ENCODE measurements at places on chromosomes 11 and 22.

DNA sequence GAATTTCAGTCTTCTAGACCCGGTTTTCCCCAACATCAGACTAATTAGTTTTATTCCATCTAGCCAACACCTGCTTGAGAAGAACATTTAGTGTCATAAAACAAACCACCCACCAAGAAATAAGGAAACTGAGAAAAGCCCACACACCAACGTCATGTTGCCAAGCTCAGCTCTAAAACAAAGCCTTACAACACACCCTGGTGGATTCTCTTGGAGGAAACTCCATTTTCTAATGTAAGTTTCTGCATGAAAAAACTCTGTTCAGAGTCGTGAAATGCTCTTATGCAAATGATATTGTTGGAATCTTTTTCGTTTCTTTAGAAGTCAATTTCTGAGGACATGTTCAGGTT, 105.0 kb upstream of the RAG2 start:
- DNase-seq = no peak

- no peak for DNase-seq
Observed at GRCh38 chr11:3781423-3781822, 15.9 kb downstream of the NUP98 start.

- DNase-seq = no peak
Observed at GRCh38 chr11:82791779-82792178, 58.1 kb upstream of the FAM181B start.

DNA sequence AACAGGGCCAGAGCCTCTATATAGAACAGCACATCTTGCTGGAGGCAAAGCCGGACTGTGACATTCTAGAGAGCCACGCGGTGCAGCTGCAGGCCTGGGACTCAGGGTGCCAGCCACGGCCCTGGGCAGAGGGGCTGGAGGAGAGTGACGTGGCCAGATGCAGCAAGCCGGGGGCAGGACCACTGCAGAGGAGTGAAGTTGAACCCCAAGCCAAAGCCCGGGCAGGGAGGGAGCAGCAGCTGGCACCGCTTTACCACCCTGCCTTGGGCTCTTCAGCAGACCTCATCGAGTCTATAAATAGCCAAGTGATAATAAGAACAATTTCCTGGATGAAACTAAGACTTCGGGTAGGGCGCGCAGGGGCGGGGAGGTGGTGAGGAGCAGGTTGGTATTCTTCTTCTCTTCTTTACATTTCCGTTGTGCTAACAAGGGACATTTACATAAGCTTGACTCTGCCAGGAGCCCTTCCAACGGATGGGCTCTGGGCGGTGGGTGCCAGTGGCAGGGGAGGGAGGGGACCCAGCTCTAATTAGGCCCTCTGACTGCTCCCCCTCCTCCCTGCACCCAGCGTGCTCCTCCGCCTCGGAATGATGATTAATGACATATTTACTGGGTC, 110.2 kb downstream of the ST3GAL4 start:
- no peak for DNase-seq

DNA sequence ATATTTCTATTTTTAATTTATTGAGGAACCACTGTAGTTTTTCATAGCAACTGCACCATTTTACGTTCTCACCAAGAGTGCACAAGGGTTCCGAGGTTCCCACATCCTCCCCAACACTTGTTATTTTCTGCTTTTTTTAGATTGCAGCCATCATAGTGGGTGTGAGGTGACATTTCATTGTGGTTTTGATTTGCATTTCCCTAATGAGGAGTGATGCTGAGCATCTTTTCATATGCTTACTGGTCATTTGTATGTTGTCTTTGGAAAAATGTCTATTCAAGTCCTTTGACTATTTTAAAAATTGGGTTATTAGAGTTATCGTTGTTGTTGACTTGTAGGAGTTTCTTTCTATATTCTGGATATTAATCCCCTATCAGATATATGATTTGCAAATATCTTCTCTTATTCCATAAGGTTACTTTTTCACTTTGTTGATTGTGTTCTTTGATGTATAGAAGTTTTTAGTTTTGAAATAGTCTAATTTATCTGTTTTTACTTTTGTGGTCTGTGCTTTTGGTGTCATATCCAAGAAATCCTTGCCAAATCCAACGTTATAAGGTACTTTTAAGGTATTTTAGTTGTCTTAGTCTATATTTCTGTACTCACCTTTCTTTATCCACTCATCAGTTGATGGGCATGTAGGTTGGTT, 9.0 kb downstream of the NEAT1 start:
- DNase-seq = peak; percentile 90

- no peak for DNase-seq
Observed at GRCh38 chr11:19938169-19938856, 222.0 kb downstream of the DBX1 start.

- no peak for DNase-seq
Observed at GRCh38 chr22:44389181-44389580, 76.4 kb upstream of the SHISAL1 start.

DNA sequence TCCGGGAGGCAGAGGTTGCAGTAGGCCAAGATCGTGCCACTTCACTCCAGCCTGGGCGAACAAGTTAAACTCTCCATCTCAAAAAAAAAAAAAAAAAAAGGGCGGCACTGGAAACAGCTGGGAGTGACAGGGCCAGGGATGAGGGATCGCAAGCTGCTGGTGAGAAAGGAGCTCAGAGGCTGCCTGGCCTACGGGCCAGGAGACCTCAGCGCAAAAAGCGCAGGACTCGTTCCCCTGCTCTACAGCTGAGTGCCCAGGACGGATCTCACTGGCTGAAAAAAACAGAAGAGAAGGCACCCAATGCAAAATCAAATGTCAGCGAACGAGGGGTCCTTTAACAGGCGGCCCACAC, 650 bp upstream of the NUP50 start:
- DNase-seq = no peak

- no peak for DNase-seq
Observed at GRCh38 chr11:69127081-69127850, 28.5 kb upstream of the SMIM38 start.

DNA sequence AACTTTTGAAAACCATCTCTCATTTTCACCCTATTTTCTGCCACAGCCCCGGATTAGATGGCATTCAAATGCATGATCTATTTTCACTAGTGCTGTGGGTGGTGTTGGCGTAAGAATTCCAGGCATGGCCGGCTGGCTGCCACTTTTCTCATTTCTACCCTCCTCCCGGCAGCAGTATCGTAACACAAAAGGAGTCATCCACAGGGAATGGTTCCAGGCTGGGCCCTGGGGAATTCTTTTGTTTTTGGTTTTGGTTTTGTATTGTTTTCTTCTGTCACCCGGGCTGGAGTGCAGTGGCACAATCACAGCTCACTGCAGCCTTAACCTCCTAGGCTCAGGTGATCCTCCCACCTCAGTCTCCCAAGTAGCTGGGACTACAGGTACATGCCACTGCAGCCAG, 13.8 kb downstream of the JAML start:
- DNase-seq = no peak

DNA sequence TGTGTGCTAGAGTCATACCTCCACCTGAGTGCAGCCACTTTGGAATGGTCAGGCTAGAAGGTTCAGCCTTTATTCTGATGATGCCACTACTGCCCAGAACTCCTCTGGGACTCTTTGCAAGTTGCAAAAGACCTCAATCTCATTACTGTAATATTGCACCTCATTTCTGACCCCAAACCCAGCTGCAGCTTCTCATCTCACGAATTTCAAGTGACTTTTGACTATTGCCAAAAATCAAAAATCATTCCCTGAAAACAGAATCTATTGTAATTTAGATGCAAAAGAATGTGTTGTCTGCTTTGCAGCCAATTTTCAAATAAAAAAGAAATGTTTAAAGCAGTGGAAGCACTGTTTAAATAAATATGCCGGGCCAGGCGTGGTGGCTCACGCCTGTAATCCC, 25.2 kb downstream of the GVQW3 start:
- DNase-seq = no peak

- no peak for DNase-seq
Observed at GRCh38 chr11:117647872-117648271, 149.1 kb downstream of the DSCAML1 start.

DNA sequence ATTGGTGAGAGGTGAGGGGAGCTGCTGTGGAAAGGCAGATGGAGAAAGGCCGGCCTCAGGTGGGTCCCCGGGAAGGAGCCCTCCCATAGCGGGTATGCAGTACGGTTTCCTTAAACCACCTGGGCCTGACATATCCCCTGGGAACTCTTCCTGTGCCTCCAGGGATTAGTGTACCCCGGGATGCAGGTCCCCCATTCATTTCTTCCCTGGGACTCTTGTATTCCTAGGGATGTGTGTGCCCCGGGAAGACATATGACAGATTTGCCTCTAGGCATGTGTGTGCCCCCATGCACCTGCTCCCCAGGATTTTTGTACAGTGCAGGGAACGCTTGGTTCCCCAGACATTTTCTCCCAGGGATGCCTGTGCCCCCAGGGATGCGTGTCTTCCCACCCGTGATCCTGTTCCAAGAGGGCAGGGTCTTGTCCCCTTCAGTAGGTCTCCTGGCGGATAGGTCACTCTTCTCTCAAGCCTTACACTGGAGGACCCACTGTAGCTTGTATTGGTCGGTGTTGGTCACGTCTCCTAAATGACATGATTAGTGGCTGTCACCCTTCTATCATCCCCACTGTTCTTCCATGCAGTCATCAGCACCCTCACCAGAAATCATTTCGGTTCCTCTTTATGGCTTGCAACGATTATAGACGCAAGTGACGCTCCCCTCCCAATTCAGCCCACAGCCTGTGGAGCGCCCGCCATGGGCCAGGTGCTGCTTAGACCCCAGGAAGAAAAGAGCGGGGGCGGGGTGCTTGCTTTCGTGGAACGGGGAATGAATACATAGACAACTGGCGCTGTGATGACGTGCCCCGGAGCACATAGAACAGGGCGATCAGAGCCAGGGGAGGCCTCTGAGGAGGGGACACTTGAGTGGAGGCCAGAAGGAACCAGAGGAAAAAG, 1.3 kb downstream of the PARVB start:
- DNase-seq = no peak

GRCh38 chr11:111460340-111460739, 51.8 kb downstream of the BTG4 start:
- no peak for DNase-seq

- DNase-seq = no peak
Observed at GRCh38 chr11:119397740-119398139, 16.2 kb upstream of the USP2 start.

- no peak for DNase-seq
Observed at GRCh38 chr11:103648670-103649400, 387.6 kb upstream of the DDI1 start.

DNA sequence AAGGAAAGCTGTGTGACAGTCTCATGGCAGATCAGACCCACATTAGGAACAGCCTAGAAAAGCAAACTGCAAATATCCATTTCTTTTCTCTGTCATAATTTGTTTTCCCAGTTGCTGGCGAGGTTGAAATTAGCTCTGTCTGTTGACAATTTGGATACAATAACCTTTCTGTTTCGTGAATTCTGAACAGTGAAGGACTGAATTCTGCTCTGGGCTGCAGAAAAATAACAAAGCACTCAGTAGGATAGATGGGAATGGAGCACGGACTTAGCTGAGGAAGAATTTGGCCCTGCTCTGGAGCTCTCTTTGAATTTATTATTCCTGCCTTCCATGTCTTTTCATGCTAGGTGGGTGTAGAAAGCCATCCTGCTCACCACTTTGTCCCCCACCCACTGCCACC, 140.3 kb downstream of the RRAS2 start:
- no peak for DNase-seq

- no peak for DNase-seq
Observed at GRCh38 chr11:7522121-7522520, 8.3 kb downstream of the PPFIBP2 start.

DNA sequence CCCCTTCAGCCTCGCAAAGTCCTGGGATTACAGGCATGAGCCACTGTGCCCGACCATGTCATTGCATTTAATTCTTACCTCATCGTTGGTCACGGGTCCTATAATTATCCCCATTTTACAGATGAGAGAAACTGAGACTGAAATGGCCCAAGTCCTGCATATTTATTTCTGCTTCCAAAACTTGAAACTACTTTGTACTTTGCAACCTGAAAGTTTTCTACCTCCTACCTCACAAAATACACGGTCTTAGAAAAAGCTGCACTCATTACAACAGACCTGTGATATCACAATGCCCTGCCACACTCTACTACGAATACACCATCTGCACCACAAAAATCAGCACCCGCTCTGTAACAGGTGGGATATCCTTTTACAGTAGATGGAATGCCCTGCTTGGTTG, 189.1 kb downstream of the ADAMTS15 start:
- no peak for DNase-seq

GRCh38 chr22:48858121-48858520, 969.6 kb downstream of the BRD1 start:
- DNase-seq = no peak

DNA sequence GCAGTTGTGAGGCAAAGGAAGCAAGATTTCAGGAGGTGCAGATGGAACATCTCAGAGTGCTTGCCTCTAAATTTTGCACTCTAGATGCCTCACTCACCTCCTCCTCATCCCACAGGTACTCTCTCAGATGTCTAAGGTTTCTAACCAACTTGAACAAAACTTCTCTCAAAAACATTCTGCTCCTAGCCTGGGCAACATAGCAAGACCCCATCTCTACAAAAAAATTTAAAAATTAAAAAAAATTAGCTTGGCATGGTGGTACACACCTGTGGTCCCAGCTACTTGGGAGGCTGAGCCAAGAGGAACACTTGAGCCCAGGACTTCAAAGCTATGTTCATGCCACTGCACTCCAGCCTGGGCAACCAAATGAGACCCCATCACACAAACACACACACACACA, 4.2 kb downstream of the ZNF280A start:
- DNase-seq = no peak

DNA sequence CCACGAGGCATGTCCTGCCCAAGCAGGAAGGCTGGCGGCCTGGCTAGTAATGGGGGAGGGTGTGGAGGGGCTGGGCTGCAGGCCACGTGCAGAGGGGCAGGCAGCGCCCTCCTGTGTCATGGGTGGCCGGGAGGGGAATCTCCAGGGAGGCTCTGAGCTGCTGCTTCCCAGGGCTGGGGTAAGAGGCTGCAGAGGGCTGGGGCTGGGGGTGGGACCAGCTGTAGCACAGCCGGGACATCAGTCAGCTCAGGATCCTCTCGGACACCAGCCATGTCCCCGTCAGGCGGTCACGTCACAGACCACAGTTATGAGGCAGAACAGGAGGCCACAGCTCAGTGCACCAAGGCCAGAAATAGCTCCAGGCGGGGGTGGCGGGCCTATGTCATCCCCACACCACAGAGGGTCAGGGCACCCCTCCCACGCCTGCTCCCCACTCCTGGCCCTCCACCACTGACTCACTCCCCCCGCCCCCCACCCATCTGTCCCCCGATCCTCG, 21.1 kb downstream of the RTN4R start:
- DNase-seq = no peak

- DNase-seq = no peak
Observed at GRCh38 chr11:15148169-15148568, 33.4 kb downstream of the INSC start.

GRCh38 chr11:77081381-77081851, 14.6 kb downstream of the CAPN5 start:
- no peak for DNase-seq

DNA sequence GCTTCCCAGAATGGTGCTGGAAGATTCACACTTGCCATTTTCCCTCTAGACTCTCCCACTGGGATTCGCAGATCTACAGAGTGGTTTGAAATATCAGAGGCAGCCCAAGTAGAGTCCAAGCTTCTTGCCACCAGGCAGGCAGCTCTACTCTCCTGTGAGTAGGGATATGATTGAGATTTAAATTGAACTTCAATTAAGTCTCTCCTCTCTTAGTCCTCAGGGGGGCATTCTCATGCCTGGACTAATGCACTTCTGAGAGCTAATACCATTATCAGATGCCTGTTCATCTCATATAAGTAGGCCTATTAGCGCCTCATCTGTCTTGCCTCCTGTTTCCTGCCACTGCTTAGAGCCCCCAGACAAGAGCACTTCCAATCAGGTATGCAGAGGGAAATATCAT, 25.5 kb upstream of the AMPD3 start:
- DNase-seq = no peak
